Nephron progenitor cell (in vitro differentiated cells): ENCODE measurements at places on chromosomes 3 and 15.
A peak's percentile ranks its signal among the peaks of the same experiment; 100 is the strongest.

- H3K36me3 ChIP-seq = no peaks in the 10 kb centered on the region
- DNase-seq = no peak
- no peak overlapping the region for H3K4me3 ChIP-seq
- H3K27ac ChIP-seq = no peak overlapping the region
- H3K4me1 ChIP-seq = peaks cover 77% of the 10 kb centered on the region
- H3K27me3 ChIP-seq = peaks cover 11% of the 10 kb centered on the region
Observed at GRCh38 chr15:77624868-77625267, 7.8 kb downstream of the LINGO1 start.

GRCh38 chr3:168047190-168047795 lies 48.4 kb downstream of the GOLIM4 start:
- no peak for DNase-seq
- peaks cover 35% of the 10 kb centered on the region for H3K4me1 ChIP-seq
- H3K27ac ChIP-seq = no peak overlapping the region
- H3K27me3 ChIP-seq = no peaks in the 10 kb centered on the region
- H3K4me3 ChIP-seq = no peak overlapping the region

DNA sequence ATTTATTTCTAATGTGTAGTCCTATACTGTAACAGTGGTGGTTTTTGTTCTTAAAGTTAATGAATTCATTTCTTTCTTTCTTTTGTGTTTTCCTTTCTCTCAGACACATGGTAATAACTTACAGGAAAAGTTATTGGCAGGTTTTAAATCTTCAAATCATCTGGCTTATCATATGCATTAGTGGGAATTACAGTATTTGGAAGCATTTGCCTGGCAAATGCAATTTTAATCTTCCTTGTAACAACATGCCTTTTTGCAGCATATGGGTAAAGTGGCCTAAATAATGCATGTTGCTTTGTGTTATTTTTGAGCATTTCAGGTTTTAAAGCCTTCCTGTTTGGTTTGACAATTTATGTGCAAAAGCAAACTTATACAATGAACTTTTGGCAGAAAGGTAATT lies 66.8 kb downstream of the GALK2 start:
- DNase-seq = no peak
- H3K27ac ChIP-seq = no peak overlapping the region
- peaks cover 17% of the 10 kb centered on the region for H3K36me3 ChIP-seq
- peaks cover 30% of the 10 kb centered on the region for H3K4me1 ChIP-seq
- peaks cover 3% of the 10 kb centered on the region for H3K27me3 ChIP-seq
- no peak overlapping the region for H3K4me3 ChIP-seq

- H3K4me1 ChIP-seq = peaks cover 23% of the 10 kb centered on the region
- H3K4me3 ChIP-seq = no peak overlapping the region
- no peaks in the 10 kb centered on the region for H3K36me3 ChIP-seq
- H3K27me3 ChIP-seq = peaks cover 3% of the 10 kb centered on the region
Observed at GRCh38 chr3:177210744-177211502, 13.6 kb upstream of the TBL1XR1 start.

GRCh38 chr3:29827756-29828155 lies 546.9 kb downstream of the RBMS3 start:
- no peaks in the 10 kb centered on the region for H3K27me3 ChIP-seq
- peaks cover 4% of the 10 kb centered on the region for H3K36me3 ChIP-seq
- no peak overlapping the region for H3K27ac ChIP-seq
- H3K4me1 ChIP-seq = no peaks in the 10 kb centered on the region

DNA sequence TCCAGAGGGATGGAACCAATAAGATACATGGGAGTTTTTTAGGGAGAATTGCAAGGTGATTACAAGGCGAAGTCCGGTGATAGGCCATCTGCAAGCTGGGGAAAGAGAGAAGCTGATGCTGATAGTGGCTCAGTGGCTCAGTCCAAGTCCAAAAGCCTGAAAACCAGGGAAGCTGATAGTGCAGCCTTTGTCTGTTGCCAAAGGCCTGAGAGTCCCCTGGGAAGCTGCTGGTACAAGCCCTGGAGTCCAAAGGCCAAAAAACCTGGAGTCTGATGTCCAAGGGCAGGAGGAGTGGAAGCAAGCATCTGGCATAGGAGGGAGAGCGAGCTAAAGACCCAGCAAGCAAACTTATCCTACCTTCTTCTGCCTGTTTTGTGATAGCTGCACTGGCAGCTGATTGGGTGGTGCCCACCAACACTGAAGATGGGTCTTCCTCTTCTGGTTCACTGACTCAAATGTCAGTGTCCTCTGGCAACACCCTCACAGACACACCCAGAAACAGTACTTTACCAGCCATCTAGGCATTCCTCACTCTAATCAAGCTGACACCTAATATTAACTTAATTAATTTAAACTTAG lies 16.7 kb downstream of the TFG start:
- no peak overlapping the region for H3K4me3 ChIP-seq
- no peaks in the 10 kb centered on the region for H3K4me1 ChIP-seq
- no peak for DNase-seq
- H3K27me3 ChIP-seq = no peaks in the 10 kb centered on the region
- H3K36me3 ChIP-seq = peaks cover 77% of the 10 kb centered on the region
- H3K27ac ChIP-seq = no peak overlapping the region

DNA sequence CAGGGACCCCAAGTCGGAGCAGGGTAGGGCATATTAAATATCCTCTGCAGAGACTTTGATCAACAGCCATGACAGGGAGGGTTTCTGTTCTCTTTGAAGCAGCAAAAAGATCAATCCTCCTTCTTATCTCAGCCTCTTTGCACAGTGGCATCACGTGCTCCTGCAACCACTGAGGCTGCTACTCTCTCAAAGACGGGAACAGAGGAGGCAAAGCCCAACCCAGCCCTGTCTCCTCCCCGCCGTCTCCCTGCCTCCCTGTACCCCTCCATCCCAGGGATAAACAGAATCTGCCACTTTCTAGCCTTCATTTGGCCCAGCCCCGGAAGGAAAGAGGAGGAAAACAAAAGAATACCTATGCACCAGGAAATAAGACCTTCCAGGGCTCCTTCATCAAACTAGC lies 7.5 kb upstream of the TBC1D21 start:
- DNase-seq = no peak
- peaks cover 36% of the 10 kb centered on the region for H3K27me3 ChIP-seq
- no peaks in the 10 kb centered on the region for H3K36me3 ChIP-seq
- no peak overlapping the region for H3K27ac ChIP-seq
- no peak overlapping the region for H3K4me3 ChIP-seq
- H3K4me1 ChIP-seq = peaks cover 26% of the 10 kb centered on the region

GRCh38 chr3:32862936-32863487 lies 45.2 kb downstream of the TRIM71 start:
- H3K36me3 ChIP-seq = peaks cover 39% of the 10 kb centered on the region
- no peaks in the 10 kb centered on the region for H3K27me3 ChIP-seq
- DNase-seq = no peak
- H3K4me1 ChIP-seq = peaks cover 93% of the 10 kb centered on the region

DNA sequence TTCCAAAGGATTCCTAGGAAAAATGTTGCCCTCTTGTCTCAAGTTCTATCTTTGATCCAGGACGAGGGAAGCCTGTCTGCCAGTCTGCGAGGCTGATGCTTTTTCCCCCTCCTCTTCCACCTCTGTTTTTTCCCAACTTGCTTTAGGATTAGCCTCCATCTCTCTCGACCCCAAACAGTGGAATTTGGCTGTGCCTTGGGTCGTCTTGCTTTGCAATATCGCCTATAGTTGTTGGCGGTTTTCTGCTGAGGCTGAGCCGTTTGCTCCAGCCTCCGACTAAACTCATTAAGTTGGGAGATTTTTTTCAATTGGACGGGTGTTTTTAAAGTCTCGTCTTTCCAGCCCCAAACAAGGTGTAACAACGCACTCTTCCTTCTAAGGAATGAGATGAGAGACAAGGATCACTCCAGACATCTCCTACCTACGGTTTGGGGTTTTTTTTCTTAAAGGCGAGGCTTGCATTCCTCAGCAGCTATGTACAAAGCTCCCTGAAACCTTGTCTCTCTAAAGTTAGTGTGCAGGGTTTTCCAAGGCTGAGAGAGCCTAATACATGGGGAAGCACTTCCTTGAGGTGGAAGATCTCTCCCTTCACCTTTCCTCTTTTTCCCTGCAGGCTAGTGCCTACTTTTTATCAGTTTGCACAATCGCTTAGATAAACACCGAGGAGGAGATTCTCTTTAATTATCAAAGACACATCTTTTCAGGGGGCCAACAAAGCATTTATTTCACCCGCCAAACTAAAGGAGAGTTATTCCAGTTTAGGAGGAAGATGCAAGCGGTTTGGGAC lies 4.8 kb upstream of the NR2F2 start:
- H3K27ac ChIP-seq = peak overlapping the region; percentile 93
- DNase-seq = no peak
- peaks cover 68% of the 10 kb centered on the region for H3K4me1 ChIP-seq

GRCh38 chr3:59446775-59447465 lies 397.1 kb upstream of the CFAP20DC start:
- H3K4me3 ChIP-seq = no peak overlapping the region
- H3K27ac ChIP-seq = no peak overlapping the region
- H3K36me3 ChIP-seq = no peaks in the 10 kb centered on the region
- DNase-seq = no peak
- H3K4me1 ChIP-seq = peaks cover 63% of the 10 kb centered on the region

DNA sequence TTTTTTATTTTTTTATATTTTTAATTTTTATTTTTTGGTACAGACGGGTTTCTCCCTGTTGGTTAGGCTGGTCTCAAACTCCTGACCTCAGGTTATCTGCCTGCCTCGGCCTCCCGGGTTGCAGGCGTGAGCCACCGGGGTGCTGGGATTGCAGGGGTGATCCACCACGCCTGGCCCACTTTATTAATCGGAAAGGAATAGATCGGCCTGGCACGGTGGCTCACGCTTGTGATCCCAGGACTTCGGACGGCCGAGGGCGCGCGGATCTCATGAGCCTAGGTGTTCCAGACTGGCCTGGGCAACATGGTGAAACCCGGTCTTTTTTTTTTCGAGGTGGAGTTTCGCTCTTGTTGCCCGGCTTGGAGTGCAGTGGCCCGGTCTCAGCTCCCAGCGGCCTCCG lies 26.5 kb upstream of the TUBGCP5 start:
- no peaks in the 10 kb centered on the region for H3K36me3 ChIP-seq
- H3K27ac ChIP-seq = no peak overlapping the region
- no peak for DNase-seq
- H3K27me3 ChIP-seq = peaks cover 7% of the 10 kb centered on the region
- no peaks in the 10 kb centered on the region for H3K4me1 ChIP-seq

DNA sequence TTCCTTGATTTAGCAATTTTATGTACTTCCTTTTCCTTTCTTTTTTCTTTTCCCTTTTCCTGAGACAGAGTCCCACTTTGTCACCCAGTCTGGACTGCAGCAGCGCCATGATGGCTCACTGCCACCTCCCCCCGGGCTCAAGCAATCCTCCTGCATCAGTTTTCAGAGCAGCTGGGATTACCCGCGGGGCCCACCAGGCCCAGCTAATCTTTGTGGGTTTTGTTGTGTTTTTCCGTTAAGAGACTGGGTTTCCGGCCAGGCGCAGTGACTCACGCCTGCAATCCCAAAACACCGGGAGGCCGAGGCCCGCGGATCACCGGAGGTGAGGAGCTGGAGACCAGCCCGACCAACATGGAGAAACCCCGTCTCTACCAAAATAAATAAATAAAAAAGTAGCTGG lies 17.7 kb downstream of the GOLGA8S start:
- H3K27ac ChIP-seq = no peak overlapping the region
- no peak for DNase-seq
- no peaks in the 10 kb centered on the region for H3K4me1 ChIP-seq
- no peaks in the 10 kb centered on the region for H3K36me3 ChIP-seq
- no peak overlapping the region for H3K4me3 ChIP-seq
- no peaks in the 10 kb centered on the region for H3K27me3 ChIP-seq

GRCh38 chr15:51768018-51768417 lies 16.6 kb downstream of the TMOD2 start:
- no peak overlapping the region for H3K4me3 ChIP-seq
- no peak overlapping the region for H3K27ac ChIP-seq
- no peak for DNase-seq
- H3K27me3 ChIP-seq = peaks cover 3% of the 10 kb centered on the region
- peaks cover 5% of the 10 kb centered on the region for H3K36me3 ChIP-seq
- peaks cover 11% of the 10 kb centered on the region for H3K4me1 ChIP-seq

DNA sequence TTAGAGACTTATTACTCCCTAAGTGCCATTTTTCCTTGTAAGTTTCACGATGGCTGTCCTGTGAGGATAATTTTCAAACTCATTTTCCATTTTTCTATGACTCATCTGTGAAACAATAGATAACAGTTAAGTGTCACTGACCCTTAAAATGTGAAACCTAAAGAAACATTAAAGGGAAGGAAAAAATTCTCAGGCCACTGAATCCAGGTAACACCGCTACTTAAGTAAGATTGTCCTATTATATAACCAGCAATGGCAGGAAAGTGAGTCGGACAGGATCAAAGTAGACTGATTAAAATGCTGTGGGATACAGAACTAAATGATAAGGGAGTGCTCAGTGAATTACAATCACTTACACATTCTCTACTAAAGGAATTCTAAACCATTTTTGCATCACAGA lies 12.4 kb downstream of the PLD1 start:
- H3K4me3 ChIP-seq = no peak overlapping the region
- DNase-seq = no peak
- no peaks in the 10 kb centered on the region for H3K4me1 ChIP-seq

GRCh38 chr15:69305204-69305931 lies 6.7 kb downstream of the PAQR5 start:
- no peak overlapping the region for H3K27ac ChIP-seq
- peaks cover 30% of the 10 kb centered on the region for H3K27me3 ChIP-seq
- DNase-seq = no peak
- peaks cover 17% of the 10 kb centered on the region for H3K4me1 ChIP-seq

DNA sequence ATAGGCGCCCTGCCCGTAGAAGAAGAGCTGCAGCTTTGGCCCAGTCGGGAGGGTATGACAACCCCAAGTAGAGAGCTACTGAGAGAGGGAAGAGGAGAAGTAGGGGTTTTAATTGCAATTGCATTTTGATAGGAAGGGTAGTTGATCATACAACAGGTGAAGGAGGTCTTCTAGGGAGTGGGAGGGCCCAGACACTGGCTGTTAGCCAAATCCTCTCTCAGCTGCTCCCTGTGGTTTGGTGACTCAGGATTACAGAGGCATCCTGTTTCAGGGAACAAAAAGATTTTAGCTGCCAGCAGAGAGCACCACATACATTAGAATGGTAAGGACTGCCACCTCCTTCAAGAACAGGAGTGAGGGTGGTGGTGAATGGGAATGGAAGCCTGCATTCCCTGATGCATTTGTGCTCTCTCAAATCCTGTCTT lies 408.9 kb upstream of the THBS1 start:
- peaks cover 7% of the 10 kb centered on the region for H3K27me3 ChIP-seq
- H3K4me3 ChIP-seq = no peak overlapping the region
- peaks cover 16% of the 10 kb centered on the region for H3K4me1 ChIP-seq
- peak; percentile 20 for DNase-seq

- no peak overlapping the region for H3K27ac ChIP-seq
- no peak overlapping the region for H3K4me3 ChIP-seq
- no peaks in the 10 kb centered on the region for H3K36me3 ChIP-seq
- DNase-seq = no peak
Observed at GRCh38 chr15:89499156-89499555, 2.8 kb upstream of the RHCG start.

DNA sequence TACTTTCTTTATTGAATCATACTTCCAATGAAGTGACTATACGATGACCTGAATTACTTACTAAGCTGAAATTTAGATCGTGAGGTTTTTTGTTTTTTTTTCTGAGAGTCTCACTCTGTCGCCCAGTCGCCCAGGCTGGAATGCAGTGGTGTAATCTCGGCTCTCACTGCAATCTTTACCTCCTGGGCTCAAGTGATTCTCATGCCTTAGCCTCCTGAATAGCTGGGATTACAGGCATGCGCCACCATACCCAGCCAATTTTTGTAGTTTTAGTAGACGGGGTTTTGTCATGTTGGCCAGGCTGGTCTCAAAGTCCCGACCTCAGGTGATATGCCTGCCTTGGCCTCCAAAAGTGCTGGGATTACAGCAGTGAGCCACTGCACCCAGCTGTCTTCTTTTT lies 28.7 kb downstream of the SPPL2A start:
- H3K36me3 ChIP-seq = peaks cover 38% of the 10 kb centered on the region
- no peak overlapping the region for H3K27ac ChIP-seq
- H3K27me3 ChIP-seq = no peaks in the 10 kb centered on the region
